Vagina (tissue), 2 donors: ENCODE measurements at places on chromosomes 3 and 15. TPM values are rescaled to one million over a fixed set of nuclear protein-coding genes. Genes with fewer than 3 reads are reported as not detected.

GRCh38 chr15:49901996-49902684, 216.9 kb downstream of the ATP8B4 start:
- no peak for DNase-seq

DNA sequence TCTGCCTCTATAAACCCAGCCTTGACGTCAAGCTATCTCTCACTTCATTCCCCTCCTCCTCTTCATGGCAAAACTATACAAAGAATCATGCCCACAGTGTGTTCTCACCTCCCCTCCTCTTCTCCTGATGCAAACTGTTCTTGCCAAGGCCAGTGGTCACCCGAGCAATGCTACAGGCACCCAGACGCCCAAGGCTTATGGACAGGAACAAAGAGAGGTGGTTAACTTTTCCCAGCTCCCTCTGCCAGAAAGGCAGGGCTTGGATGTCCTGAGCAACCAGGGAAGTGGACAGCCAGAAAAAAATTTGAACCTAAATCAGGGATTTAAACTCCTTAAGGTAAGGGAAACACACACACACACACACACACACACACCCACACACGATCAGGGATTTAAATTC, 5.1 kb downstream of the SLC41A3 start:
- no peak for DNase-seq

DNA sequence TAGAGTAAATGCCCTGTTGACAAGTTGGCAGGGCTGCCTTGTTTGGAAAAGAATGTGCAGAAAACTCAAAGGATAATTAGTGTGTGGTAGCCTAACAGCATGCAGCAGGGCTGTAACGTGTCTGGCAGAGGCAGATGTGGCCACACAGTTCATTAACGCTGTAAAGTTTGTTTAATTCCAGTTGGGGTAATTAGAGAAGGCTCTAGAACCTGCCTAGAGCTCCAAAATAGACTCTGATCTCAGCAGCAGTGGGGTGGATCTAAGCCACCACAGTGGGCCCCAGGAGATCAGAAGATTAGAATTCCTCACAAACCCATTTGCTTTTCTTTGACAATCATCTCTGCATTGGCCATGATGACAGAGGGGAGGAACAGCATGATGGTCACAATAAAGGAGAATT, 65.1 kb upstream of the LEKR1 start:
- DNase-seq: no peak

- DNase-seq: no peak
Observed at GRCh38 chr3:159635047-159635641, 353.5 kb upstream of the IL12A start.

DNA sequence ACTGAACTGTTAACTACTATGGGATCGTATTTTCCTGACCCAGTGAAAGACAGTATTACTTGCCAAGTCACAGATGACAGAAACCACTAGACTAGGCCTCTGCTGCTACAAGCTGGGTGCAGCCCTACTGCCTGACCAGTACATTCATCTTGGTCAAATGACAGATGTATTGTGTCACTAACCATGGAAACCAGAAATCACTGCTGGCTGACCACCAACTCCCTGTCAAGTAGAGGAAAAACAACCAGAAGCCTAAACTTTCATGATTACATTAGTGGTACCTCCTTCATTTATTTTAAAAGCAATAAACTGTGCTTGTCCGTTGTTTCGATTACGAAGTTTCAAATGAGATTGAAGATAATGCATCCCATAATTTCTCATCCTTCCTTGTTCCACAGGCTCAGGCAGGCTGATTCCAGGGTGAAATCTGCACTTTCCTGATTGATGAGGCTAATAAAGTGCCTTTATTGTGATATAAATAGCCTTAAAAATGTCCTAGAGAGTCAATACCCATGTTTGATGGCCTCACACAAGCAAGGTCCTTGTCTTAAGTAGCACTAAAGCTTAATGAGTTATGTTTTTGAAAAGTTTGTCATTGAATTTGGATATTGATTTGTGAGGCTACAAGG, 309.7 kb downstream of the LSAMP start:
- peak; percentile 87 for DNase-seq

DNA sequence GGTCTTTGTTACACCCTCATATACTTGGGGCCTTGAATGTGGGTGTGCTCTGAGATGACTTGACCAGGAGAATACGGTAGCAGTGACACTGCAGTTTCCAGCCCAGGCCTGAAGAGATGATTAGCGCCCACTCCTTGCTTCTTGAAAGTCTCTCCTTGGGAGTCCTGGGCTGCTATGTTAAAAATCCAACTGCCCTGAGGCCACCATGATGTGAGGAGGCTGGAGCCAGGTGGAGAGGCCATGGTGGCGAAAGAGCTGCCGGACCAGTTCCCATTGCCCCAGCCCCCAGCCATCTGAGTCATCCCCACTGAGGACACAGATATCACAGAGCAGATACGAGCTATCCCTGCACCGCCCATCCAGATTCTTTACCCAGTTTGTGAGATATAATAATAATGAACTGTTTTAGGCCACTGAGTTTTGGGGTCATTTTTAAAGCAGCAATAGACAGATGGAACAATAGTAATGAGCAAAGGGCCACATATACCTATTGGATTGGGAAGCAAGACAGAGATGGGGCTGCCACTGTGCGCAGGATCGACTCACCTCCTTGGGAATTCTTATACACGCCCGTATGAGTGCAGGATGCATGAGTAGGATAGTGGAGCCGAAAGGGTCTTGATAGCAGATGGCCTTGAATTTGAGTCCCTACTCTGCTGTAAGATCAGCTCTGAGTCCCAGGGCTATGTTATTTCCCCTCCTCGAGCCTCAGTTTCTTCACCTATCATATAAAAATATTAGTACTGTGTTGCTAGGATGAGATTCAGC, 12.1 kb upstream of the GATA2 start:
- peak; percentile 69 for DNase-seq

DNA sequence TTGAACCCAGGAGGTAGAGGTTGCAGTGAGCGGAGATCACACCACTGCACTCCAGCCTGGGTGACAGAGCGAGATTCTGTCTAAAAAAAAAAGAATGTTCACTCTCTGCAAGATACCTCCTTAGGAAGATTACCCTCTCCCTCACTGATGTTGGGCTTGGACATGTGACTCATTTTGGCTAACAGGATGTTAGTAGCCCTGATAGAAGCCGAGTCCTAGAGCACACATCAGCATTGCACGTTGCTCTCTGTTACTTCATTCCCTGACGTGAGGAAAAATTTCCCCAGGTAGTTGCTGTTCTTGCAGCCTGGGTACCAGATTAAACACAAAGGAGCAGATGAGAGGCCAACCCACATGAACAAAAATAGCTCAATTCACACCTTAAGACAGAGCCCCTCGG, 78.1 kb upstream of the PRICKLE2 start:
- DNase-seq: no peak

- no peak for DNase-seq
Observed at GRCh38 chr3:132180337-132180791, 136.8 kb upstream of the ACP3 start.

GRCh38 chr15:56094171-56094570, 100.8 kb upstream of the NEDD4 start:
- DNase-seq: no peak

- DNase-seq: no peak
Observed at GRCh38 chr15:27127815-27128570, 157.0 kb downstream of the GABRG3 start.

The SCG3 gene
- total RNA-seq: 1.5 TPM

The RASGRF1 gene
- total RNA-seq: not detected

The FGD5 gene
- 16.2 TPM for total RNA-seq

The FRMD5 gene
- total RNA-seq: 0.49 TPM
